Stimulated activated CD4-positive, alpha-beta T cell treated with anti-CD3 and anti-CD28 coated beads, TNF-alpha, amount 100 ng/mL, for 1 hour (primary cell): ENCODE measurements at places on chromosomes 6 and 20.

- DNase-seq: no peak
Observed at GRCh38 chr6:13437218-13437996, 50.0 kb downstream of the GFOD1 start.

DNA sequence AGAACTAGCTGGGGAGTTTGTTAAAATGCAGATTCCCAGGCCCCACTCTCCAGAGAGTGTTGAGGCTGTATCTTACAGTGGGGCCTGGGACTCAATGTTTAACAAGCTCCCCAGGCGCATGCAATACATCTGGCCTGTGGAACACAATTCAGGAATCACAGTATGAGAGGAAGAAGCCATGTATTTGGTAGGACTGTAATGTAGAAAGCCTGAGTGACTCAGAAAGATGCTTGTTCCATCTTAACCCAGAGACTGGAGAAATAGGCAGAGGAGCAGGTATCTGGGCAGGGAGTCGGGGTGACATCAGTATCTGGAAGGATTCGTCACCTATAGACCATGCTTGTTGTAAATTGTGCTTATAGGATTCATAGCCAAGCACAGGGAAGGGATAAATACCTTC is 90.5 kb downstream of the UNC5CL start:
- no peak for DNase-seq

- no peak for DNase-seq
Observed at GRCh38 chr6:31354158-31354863, 2.7 kb downstream of the HLA-B start.

DNA sequence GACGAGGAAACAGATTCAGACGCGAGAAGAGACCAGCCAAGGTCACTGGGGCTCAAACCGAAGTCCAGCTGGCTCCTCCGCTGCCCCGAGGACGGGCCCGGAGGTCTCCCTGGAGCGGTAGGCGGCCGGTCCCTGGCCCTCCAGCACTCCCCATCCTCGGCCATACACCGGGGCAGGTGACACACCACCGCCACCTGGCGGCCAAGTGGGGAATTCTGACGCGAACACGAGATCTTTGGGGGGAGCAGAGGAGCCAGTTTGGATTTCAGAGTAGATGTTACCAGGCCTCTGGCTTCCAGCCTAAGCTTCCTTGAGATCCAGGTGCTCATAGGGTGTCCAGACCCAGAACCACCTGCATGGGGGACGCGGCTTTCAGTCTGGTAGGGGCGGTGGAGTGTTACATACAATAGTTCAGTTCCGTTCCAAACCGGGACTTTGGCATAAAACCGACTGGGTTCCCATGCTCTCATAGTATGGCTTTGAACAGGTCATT is 16.1 kb downstream of the BPIFB1 start:
- peak; percentile 44 for DNase-seq

- no peak for DNase-seq
Observed at GRCh38 chr20:41639630-41640029, 21.5 kb upstream of the CHD6 start.

GRCh38 chr20:15236812-15237211 is 899.4 kb upstream of the FLRT3 start:
- no peak for DNase-seq

- no peak for DNase-seq
Observed at GRCh38 chr6:92589996-92590395, 829.4 kb downstream of the EPHA7 start.

- no peak for DNase-seq
Observed at GRCh38 chr20:24046888-24047287, 58.3 kb upstream of the GGTLC1 start.
